ENCODE measurements at places on chromosomes 3 and 15. TPM values are rescaled to one million over a fixed set of nuclear protein-coding genes. Genes with fewer than 3 reads are reported as not detected.
A peak's percentile ranks its signal among the peaks of the same experiment; 100 is the strongest.

DNA sequence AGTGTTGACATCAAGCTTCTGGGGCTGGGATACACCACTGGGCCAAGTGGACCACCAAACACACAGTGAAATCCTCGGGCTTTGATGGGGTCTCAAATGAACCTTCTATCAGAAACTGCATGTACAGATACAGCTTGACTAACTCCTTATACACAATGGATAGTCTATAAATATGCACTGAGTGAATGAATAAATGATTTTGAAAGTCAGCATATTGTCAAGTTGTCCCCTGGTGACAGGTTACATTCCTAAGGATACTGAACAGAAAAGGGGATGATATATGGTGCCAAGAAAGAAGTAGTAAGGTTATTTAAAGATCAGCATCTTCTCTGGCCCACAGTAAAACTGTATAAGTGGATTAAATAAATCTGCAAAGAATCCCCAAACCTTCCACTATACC is 159.4 kb upstream of the SLC2A2 start:
- DNase-seq = no peak

- DNase-seq = no peak
Observed at GRCh38 chr3:171123915-171124314, 97.4 kb upstream of the SLC2A2 start.

GRCh38 chr3:186472456-186473008 is 71.6 kb downstream of the CRYGS start:
- DNase-seq = no peak

- peak; percentile 77 for DNase-seq
Observed at GRCh38 chr3:186107215-186108105, 1.4 kb downstream of the ETV5 start.

GRCh38 chr3:150285601-150286000 is 122.5 kb upstream of the TSC22D2 start:
- no peak for DNase-seq

GRCh38 chr3:110178965-110179364 is 841.6 kb upstream of the DPPA4 start:
- no peak for DNase-seq

DNA sequence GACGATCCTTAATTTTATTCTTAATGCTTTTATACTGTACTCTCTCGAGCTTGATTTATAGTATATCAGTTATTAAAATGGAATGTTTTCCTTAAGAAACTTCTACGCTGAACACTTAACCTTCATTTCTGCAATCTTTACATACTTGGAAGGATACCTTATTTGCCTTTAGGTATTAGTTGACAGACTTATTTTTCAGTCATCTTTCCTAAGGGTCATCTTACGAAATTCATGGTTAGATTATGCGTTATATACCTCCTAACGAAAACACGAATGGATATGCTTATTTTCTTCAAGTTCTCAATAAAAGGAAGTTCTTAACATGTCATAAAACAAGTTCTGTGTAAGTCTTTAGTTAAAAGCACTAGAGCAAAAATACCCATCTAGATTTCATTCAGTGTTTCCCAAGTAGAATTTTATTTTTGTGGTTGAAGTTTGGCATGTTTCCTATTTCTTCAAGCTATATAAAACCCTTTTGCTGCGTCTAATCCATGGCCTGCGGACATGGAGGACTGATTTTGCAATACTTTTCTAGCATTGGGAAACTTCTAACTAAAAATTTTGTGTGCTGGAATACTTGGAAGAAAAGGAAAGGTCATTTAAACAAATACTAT is 231.3 kb downstream of the TP63 start:
- no peak for DNase-seq

- DNase-seq = no peak
Observed at GRCh38 chr3:189809583-189809982, 178.4 kb downstream of the TP63 start.

DNA sequence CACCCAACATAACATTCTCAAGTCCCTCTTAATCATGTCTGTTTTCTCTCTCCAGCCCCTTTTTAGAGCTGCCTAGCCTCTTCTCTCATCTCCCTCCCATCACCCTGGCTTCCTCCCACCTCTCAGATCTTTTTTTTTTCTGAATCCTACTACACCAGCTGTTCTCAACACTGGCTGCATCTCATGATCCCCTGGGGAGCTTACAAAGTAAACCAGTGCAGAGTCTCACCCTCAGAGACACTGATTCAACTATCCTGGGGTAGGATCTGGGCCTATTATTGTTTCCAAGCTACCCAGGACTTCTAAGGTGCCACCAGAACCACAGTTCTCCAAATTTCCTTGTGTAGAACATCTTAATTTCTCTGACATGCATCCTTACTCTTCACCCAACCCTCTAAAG is 50.3 kb upstream of the ACAN start:
- no peak for DNase-seq

DNA sequence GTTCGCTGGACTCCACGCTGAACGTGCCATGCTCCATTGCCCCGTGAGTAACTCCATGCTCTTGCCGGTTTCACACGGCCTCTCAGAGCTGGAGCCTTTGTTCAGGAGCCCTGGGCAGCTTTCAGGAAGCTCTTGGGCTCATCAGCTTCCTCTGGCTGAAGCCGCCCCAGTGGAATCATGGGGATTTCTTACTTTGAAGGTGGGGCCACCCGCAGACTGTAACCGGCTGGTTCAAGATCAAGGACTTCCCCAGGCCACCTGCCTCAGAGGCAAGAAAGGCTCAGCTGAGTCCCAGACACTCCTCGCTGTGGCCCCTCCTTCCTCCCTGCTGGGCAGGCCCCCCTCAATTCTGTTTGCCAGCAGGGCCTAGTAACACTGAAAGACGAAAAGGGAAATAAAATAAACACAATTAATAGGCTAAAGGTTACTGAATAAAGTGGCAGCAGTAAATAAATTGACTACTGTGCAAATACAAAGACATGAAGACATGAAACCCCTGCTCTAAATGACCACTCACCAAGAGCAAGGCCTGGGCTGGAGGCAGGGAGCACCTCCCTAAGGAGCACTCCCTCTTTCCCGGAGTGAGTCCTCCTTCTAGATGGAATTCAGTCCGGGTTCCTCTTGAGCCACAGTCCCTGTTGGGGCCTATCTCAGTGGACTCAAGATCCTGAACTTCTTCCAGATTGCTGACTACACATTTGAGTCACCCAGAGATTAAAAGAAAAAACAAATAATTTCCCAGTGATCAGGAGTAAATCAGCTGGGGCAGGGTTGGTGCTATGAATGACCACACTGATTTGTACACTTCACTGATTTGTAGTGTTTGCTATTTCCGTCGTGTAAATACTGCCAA is 51.0 kb downstream of the ZDHHC19 start:
- DNase-seq = no peak

DNA sequence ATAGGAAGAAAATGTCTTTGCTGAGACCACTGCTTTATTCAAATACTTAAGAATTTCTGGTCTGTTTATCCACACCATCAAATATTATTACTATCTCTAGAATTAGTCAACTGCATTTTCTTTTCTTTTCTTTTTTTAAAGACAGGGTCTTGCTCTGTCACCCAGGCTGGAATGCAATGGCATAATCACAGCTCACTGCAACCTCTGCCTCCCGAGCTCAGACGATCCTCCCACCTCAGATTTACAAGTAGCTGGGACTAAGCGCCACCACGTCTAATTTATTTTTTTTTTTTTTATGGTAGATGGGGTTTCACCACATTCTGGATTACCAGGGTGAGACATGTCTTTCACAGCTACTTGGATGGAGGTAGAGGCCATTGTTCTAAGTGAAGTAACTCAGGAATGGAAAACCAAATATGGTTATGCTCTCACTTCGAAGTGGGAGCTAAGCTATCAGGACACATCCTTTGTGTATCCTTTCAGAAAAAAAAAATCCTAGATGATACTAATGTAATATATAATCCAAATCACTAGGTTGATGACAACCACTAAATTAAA is 52.8 kb downstream of the STAG1 start:
- no peak for DNase-seq

GRCh38 chr15:25244731-25245585 is 193.9 kb downstream of the UBE3A start:
- DNase-seq = no peak

DNA sequence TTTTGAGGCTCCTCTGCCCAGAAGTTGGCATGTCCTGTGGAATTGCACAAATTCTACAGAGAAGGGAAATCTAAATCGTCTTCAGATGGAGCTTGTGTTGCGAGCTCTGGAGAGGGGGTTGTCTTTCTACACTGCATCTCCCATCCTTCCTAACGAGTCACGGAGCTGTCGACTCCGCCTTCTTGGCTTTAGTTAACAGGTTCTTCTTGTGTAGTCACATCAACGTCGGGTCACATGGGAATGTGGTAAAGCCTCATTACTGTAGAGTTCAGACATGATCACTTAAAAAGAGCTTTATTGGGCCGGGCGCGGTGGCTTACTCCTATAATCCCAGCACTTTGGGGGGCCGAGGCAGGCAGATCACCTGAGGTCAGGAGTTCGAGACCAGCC is 60.0 kb downstream of the DNASE1L3 start:
- no peak for DNase-seq

GRCh38 chr3:62405566-62405965 is 32.2 kb upstream of the FEZF2 start:
- no peak for DNase-seq

- no peak for DNase-seq
Observed at GRCh38 chr3:34920806-34921205, 718.5 kb upstream of the ARPP21 start.

DNA sequence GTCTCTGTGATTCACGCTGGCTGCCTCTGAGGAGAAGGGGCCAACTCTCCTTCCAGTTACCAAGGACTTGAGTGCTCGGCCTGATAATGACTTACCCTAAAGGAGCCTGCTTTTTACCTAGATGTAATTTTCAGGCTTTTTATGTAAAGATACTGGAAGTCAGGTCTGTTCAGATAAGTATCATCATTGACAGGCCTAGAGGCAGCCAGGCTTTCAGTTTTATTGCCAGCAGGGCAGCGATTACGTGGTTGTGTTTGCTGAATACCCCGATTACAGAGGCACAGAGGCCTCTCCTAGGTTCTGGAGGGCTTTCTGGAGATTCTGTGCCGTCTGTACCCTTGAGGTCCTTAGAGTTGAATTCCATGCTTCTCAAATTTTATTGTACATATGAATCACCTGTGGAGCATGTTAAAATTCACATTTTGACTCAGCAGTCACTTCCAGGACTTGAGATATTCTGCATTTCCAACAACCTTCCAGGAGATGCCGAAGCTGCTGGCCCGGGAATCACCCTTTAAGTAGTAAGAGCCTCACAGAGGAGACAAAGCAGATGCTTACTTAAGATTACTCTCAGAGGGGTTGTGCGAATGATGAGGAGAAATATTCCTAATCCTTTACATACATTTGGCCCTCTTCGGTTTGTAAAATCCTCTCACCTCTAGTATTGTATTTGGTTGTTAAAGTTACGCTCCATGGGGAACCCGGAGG is 160.1 kb upstream of the BHLHE40 start:
- no peak for DNase-seq

DNA sequence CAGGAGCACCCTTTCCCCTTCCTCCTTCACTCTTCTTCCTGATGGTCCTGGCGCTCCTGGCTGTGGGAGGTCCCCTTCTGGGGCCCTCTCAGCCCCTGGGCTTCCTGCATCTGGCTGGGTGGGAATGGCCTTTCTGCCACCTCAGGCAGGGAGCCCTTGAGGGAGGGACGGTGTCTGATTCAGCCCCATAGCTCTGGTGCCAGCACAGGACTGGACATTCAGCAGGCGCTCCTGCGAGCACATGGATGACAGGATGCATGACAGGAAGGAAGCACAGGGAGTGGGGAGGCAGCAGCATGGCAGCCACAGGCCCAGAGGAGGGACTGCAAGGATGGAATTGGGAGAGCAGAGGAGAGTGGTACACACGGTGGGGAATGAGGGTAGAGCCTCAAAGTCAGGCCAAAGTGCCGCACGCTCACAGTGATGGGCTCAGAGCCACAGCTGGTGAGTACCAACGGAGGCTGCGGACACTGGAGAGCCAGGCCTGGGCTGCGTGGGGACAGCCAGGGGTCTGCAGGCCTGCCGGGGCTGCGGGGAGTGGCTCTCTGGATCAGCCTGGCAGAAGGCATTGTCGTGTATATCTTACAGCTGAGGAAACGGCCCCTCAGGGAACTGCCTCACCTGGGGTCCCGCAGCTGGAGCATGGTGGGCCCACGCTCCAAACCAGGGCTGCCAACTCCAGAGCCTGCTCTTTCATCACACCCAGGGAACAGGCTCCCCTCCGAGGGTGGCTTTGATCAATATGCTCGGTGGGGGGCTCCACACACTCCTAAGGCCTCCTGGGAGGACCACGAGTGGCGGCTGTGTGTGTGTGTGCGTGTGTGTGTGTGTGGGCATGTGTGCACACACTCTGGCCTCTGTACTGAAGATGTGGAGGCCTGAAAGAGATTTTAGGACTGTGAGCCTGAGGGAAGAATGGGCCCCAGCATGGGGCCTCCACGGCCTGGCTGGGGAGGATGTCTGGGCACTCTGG is 51.4 kb upstream of the CTSH start:
- DNase-seq = no peak

DNA sequence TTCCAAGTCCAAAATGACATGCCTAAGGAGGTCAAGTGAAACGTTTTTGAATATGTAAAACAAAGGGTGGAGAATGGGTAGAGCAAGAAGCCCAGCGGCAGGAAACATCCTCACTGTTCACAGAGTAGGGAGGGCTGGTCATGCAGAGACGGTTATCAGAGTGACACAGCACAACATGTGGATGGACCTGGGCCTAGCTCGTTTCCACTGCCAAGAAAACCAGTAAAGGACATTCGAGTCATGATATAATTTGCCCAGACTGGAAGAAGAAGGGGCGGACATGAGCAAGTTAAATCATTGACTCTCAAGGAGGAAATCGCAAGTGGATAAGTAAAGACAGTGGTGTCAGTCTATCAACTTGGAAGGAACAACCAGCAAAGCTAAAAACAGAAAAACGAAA is 89.3 kb downstream of the LRIG1 start:
- no peak for DNase-seq

DNA sequence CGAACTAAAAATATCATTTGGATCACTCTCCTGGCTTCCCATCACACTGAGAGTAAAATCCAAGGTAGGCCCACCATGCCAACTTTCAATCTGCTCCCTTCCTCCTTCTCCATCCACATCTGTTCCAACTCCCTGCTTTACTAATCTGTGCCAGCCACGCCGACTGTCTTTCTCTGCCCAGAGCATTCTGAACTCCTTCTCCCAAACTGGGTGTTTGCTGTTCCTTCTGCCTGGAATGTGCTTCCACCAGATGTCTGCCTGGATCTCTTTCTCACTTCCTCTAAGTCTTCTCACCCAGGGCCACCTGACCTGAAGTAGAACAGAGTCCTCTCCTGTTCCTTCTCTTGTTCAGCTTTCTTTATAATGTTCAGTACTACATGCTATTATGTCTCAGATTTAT is 5.6 kb upstream of the ARL8B start:
- peak; percentile 58 for DNase-seq

GRCh38 chr15:67050062-67050461 is 15.3 kb upstream of the SMAD3 start:
- peak; percentile 28 for DNase-seq

GRCh38 chr3:104032283-104032682 is 1334.4 kb upstream of the ALCAM start:
- DNase-seq = no peak

Gene UTS2B
- total RNA-seq = 0.75 TPM

Gene ADIPOQ
- not detected for total RNA-seq

Gene CYP1A1
- 5.7 TPM for total RNA-seq

Gene IL16
- total RNA-seq = 6.4 TPM

Gene CCDC39
- not detected for total RNA-seq

Gene GP5
- not detected for total RNA-seq

Gene SLC22A13
- not detected for total RNA-seq

Gene CCR8
- not detected for total RNA-seq

Gene LRRIQ4
- not detected for total RNA-seq

Gene CD200
- 1.9 TPM for total RNA-seq

Gene VGLL3
- 0.05 TPM for total RNA-seq

Gene SOX2
- 1.2 TPM for total RNA-seq

Gene CCR3
- total RNA-seq = not detected

Measured in SK-MEL-5 (cell line).